ENCODE measurements at places on chromosomes 13 and 19. TPM values are rescaled to one million over a fixed set of nuclear protein-coding genes. Genes with fewer than 3 reads are reported as not detected.

DNA sequence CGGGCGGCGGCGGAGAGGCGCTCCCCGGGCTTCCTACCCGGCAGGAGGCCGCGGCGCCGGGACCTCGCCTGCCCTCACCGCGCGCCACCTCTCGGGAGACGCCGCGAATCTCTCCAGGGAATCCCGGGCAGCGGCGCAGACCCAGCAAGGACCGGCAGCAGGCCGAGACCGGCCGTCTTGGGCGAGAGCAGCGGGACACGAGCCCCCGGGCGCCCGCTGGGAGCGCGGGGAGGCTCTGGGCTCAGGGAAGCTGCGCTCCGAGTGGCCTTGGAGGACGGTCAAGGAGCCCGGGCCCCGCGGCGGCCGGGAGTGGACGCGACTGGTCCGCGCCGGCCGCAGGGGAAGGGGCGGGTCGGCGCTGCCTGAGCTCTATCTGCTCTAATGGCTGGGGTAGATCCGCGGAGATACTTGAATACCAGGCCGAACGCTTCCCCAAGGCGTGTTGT lies 14.7 kb downstream of the CDX2 start:
- peak; percentile 53 for DNase-seq

DNA sequence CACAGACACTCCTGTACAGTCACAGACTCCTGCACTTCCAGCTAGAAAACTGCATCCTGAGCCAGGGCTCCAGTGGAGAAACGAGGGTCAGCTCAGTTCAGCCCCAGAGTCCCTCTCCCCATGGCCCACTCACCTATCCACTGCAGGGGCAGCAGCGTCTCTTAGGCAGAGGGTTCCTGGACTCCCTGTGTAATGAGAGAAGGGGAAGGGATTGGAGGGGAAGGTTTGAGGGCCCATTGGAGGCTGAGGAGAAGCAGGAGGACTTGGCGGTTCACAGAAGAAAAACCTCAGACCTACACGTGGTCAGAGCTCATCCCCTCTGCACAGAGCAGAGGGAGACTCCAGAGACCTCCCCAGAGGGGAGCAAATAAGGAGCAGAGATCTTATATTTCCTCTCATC lies 9.2 kb upstream of the CEACAM18 start:
- no peak for DNase-seq

DNA sequence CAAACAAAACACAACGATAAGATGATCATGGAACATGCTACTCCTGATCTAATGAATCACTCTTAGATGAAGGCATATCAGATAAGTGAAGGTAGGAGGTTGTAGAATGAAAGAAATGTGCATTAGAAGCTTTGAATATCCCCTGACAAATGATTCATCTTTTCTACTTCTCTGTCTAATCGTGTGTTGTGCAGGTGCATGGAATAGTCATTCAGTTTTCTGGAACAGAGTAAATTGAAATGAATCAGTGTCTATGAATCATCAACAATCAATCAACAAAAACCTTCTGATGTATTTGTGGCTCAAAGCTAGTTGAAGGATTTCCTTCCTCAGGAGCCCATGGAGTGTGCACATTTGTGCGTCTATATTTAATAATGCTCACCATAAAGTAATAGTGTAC lies 1290.4 kb upstream of the PCDH20 start:
- no peak for DNase-seq

DNA sequence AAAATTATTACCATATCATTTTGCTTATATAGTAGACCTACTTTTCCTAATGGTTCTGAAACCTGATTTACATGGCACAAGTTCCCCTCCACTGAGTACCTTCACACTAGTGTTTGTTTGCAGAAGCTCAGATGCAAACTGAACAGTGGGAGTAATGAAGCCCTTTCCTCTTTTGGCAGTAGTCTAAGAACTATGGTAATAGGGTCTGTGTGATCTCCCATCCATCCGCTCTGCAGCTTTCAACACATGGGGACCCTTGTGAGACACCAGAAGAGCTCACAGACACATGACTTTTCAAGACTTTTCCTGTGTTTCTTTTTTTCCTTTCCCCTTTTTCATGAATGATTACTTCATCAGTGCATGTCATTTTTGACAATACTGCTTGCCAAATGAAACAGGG lies 336.0 kb downstream of the ATP8A2 start:
- DNase-seq: no peak

The SIGLEC8 gene
- total RNA-seq: 0.27 TPM

Data from transverse colon (tissue), 4 donors.